ENCODE measurements at places on chromosomes 7 and 10. TPM values are rescaled to one million over a fixed set of nuclear protein-coding genes. Genes with fewer than 3 reads are reported as not detected.

SUN3 gene
- not detected for total RNA-seq

ABCB4 gene
- total RNA-seq: 0.74 TPM

MSS51 gene
- total RNA-seq: 1.7 TPM

NPY4R gene
- under 0.01 TPM for total RNA-seq

ITPRID1 gene
- total RNA-seq: 1.5 TPM

SLC18A2 gene
- total RNA-seq: under 0.01 TPM

LRGUK gene
- total RNA-seq: 7.4 TPM

DOCK1 gene
- total RNA-seq: 13.5 TPM

SLC35G1 gene
- 4.9 TPM for total RNA-seq

ADAM22 gene
- 73.5 TPM for total RNA-seq

HTR5A gene
- 1.2 TPM for total RNA-seq

GTF2IRD1 gene
- total RNA-seq: 12.3 TPM

GPC2 gene
- total RNA-seq: 44.3 TPM

ANKRD30A gene
- total RNA-seq: not detected

GIMAP8 gene
- 0.74 TPM for total RNA-seq

LIPK gene
- not detected for total RNA-seq

DENND11 gene
- 30.0 TPM for total RNA-seq

SPOCK2 gene
- total RNA-seq: 25.8 TPM

PON3 gene
- total RNA-seq: under 0.01 TPM

CARD11 gene
- total RNA-seq: 0.25 TPM

COL28A1 gene
- 0.74 TPM for total RNA-seq

PITX3 gene
- total RNA-seq: not detected

FRMD4A gene
- total RNA-seq: 92.9 TPM

MAGI2 gene
- 99.1 TPM for total RNA-seq

WNT8B gene
- total RNA-seq: not detected

ZNF33B gene
- 33.4 TPM for total RNA-seq

LGI1 gene
- 19.7 TPM for total RNA-seq

RAB19 gene
- not detected for total RNA-seq

ZNRF2 gene
- 46.7 TPM for total RNA-seq

PPP2R2D gene
- 43.0 TPM for total RNA-seq

ACSM6 gene
- total RNA-seq: not detected

PIP gene
- not detected for total RNA-seq

LIPF gene
- total RNA-seq: 3.4 TPM

C1QL3 gene
- total RNA-seq: 62.0 TPM

GFRA1 gene
- total RNA-seq: 8.6 TPM

CLCN1 gene
- not detected for total RNA-seq

TMEM106B gene
- total RNA-seq: 31.2 TPM

ZCCHC24 gene
- total RNA-seq: 5.7 TPM

NKX1-2 gene
- total RNA-seq: 0.25 TPM

ACTL6B gene
- 99.6 TPM for total RNA-seq

NCAPG2 gene
- 14.3 TPM for total RNA-seq
